ENCODE measurements at places on chromosomes 16 and 17.

DNA sequence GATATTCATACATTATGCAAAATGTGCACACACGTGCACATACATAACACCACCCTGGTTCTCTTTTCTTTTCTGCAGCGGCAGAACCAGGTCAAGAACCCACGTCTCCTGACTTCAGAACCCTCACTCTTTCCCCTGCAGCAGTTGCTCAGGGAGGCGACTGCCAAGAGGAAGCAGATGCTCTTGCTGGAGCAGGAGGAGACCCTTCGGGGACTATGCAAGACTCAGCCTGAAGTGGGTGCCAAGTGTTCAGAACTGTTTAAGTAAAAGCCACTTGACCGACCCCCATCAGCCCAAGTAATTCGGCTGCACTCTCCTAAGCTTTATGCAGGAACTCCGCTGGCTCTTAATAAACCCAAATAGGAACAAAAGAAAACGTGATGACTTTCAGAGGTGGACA lies 193.8 kb downstream of the SLC39A11 start:
- DNase-seq: no peak

GRCh38 chr17:69468207-69468606 lies 53.7 kb downstream of the MAP2K6 start:
- no peak for DNase-seq

- DNase-seq: no peak
Observed at GRCh38 chr16:20259541-20259940, 67.8 kb downstream of the GP2 start.

DNA sequence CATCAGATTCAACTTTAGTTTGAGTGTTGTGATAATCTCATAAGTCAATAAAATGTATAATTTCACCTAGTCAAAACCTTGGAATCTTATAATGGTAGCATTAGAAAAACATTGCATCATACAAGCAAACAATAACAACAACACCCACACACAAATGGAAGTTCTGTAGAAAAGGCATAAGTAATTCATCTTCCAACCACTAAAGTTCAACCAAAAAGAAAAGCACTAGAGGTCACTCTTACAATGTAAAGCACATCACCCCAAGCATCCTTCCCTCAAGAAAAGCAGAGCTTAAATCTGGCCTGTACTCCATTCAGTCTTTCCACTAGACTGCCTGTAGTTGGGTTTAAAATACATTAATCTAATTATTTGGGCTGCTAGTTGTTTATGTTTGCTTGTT lies 1.8 kb downstream of the CNTNAP4 start:
- no peak for DNase-seq

DNA sequence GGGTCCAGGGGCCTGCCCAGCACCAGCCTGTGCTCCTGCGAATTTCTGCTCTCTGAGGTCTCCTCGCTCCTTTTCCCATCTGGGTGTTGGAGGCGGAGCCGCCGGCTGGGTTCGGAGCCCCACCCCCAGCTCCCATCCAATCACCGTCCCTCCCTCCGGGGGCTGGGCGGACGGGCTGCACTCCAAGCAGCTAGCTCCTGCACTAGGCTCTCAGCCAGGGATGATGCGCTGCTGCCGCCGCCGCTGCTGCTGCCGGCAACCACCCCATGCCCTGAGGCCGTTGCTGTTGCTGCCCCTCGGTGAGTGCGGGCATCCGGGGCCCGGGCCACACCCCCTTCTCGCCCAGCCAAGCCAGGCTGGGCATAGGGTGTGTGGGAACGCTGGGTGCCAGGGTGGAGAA lies at the start of gene NRN1L:
Gene NRN1L (plus strand): TSS at position 202 of the 400 bp plus-strand sequence. CDS start 19 bp downstream, at position 221.
- no peak for DNase-seq

GRCh38 chr17:57010487-57010886 lies 32.6 kb downstream of the SCPEP1 start:
- no peak for DNase-seq

DNA sequence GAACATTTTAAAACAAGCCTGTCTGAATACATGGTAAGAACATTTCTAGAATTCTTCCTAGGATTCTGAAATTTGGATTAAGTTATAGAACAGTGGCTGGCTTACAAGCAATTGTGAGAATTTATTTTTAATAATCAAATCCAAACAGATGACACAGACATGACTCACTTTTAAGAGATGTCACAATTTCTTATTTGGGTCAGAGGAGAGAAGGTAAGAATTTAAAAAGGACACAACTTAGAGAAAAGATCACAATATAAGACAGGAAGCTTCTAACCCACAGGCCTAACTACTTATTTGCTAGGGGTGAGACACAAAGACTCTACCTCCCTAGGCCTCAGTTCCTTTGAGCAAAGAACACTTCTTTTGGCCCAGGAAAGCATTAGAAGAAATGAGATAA lies 32.7 kb downstream of the ZZEF1 start:
- no peak for DNase-seq

GRCh38 chr17:72726936-72727335 lies 365.6 kb downstream of the SLC39A11 start:
- DNase-seq: no peak

DNA sequence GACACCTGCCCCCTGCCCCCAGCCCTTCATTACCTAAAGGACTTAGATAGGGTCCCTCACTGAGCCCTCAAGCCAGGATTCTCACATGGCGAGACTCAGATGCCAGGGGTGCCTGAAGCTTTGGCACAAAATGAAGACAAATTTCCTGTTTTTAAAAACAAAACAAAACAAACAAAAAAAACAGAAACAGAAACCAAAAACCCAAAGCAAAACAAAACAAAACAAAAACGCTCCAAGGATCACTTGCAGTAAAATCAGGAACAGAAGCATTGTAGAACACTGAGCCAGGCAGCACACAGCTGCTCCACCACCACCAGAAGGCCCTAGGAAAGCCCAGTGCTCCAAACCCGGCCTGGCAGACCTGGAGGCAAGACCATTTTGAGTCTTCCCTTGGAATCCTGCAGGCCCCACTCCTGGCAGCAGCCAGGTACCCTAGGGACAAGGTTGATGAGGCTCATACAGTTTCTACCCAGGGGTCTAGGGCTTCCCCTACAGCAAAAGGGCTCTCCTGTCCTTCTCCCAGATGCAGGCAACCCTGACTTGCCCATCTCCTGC lies 20.8 kb downstream of the MYO18A start:
- no peak for DNase-seq

- no peak for DNase-seq
Observed at GRCh38 chr16:1548727-1549126, 15.3 kb downstream of the TMEM204 start.

DNA sequence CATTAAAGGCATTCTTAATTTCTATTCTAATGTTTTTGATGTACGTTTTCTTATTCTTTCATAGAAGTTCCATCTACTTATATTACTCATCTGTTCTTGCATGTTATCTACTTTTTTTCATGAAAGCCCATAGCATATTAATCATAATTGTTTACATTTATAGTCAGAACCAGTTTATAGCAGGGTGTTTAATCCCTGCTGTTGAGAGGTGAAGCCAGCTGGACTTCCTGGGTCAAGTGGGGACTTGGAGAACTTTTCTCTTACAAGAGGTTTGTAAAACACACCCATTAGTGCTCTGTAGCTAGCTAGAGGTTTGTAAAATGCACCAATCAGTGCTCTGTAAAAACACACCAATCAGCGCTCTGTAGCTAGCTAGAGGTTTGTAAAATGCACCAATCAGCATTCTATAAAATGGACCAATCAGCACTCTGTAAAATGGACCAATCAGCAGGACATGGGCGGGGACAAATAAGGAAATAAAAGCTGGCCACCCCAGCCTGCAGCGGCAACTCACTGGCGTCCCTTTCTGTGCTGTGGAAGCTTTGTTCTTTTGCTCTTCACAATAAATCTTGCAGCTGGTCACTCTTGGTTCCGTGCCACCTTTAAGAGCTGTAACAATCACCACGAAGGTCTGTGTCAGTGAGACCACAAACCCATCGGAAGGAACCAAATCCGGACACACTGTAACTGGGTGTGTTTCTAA lies 120.6 kb downstream of the TANC2 start:
- no peak for DNase-seq

Data from stimulated activated CD4-positive, alpha-beta T cell treated with anti-CD3 and anti-CD28 coated beads, Interleukin-1b, Interleukin-23, amount 100 ng/mL, for 24 hours (primary cell).